ENCODE measurements at places on chromosomes 1 and 21. TPM values are rescaled to one million over a fixed set of nuclear protein-coding genes. Genes with fewer than 3 reads are reported as not detected.

Gene CD1C
- total RNA-seq, result not detected

DNA sequence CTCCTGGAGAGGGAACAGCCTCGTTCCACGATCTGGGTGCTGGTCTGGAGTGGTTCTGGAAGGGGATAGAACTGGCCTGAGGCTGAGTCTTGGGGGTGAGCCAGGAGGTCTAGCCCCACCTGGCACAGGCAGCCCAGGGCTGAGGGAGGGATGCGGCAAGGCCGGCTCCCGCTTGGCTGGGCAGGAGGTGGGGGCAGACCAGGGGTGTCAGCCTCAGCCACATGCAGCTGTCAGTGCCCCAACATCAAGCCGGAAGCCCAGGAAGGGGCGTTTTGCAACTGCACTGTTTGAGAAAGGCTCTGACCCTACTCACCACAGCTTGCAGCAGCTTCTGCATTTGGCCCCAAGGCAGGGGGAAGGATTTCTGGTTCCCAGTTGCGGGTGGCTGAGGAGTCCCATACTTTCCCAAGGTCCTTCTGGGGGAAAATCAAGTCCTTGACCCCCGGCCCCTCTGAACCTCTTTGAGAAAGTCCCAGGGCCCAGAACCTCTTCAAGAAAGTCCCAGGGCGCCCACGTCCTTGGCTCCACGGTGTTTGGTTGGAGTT lies 2.0 kb downstream of the EFHD2 start:
- peak overlapping the region; percentile 90 for H3K4me3 ChIP-seq
- no peaks in the 10 kb centered on the region for H3K36me3 ChIP-seq
- H3K27ac ChIP-seq, result no peak overlapping the region
- peak; percentile 35 for DNase-seq
- H3K27me3 ChIP-seq, result no peaks in the 10 kb centered on the region
- H3K4me1 ChIP-seq, result peaks cover 31% of the 10 kb centered on the region

DNA sequence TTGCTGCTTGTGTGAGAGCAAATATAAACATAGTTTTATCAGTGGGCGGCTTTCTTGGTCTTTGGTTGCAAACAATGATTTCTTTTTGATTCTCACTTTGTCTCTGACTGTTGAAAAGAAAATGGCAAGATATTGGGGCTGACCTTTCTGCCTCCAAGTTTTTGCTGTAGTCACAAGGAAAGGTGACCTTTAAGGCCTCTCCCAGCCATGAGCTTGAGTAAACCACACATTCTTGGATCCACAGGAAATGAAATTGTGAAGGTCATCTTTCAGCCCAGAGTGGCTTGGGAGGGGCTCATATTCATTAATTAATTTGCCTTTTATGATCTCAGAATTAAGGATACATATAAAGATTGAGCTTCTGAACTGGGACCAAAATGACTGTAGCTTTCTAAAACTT lies 241.6 kb downstream of the BACH1 start:
- H3K27me3 ChIP-seq, result no peaks in the 10 kb centered on the region
- no peak overlapping the region for H3K4me3 ChIP-seq
- no peak overlapping the region for H3K27ac ChIP-seq
- no peak for DNase-seq
- H3K36me3 ChIP-seq, result no peaks in the 10 kb centered on the region
- peaks cover 22% of the 10 kb centered on the region for H3K4me1 ChIP-seq

Gene FBLIM1
- 69.9 TPM for total RNA-seq

Gene LCE1E
- total RNA-seq, result not detected

Gene C1orf185
- not detected for total RNA-seq

Gene TCP10L
- total RNA-seq, result 0.97 TPM

Gene GJA9
- not detected for total RNA-seq

GRCh38 chr1:232355162-232356006 lies 274.5 kb downstream of the SIPA1L2 start:
- H3K4me1 ChIP-seq, result no peaks in the 10 kb centered on the region
- H3K27ac ChIP-seq, result no peak overlapping the region
- DNase-seq, result no peak
- no peak overlapping the region for H3K4me3 ChIP-seq
- H3K27me3 ChIP-seq, result peaks cover 17% of the 10 kb centered on the region
- no peaks in the 10 kb centered on the region for H3K36me3 ChIP-seq

DNA sequence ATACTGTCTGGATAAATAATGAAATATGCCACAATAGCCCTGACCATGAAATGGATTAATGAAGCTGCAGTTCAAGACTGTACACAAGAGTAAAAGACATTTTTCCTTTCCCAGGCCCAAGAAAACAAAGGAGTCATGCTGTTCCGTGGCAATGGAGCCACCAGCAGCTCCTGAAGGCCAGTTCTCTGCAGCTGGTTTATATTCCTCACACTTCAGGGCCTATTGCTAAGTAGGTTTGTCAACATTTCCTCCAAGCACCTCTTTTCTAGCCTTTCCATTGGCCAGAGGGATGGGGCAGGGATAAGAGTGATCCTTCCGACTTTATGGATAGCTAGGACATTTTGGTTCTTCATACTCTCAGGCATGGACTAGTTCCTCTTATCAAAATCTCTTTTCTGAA lies 24.2 kb upstream of the RGL1 start:
- H3K4me3 ChIP-seq, result no peak overlapping the region
- H3K27ac ChIP-seq, result no peak overlapping the region
- DNase-seq, result no peak
- no peaks in the 10 kb centered on the region for H3K36me3 ChIP-seq
- no peaks in the 10 kb centered on the region for H3K27me3 ChIP-seq

GRCh38 chr1:77832901-77833300 lies 53.5 kb downstream of the MIGA1 start:
- DNase-seq, result peak; percentile 91
- no peaks in the 10 kb centered on the region for H3K27me3 ChIP-seq
- H3K4me1 ChIP-seq, result peaks cover 53% of the 10 kb centered on the region
- peak overlapping the region; percentile 98 for H3K27ac ChIP-seq

GRCh38 chr1:22208973-22209378 lies 66.1 kb upstream of the WNT4 start:
- H3K4me1 ChIP-seq, result no peaks in the 10 kb centered on the region
- no peaks in the 10 kb centered on the region for H3K36me3 ChIP-seq
- H3K27ac ChIP-seq, result no peak overlapping the region
- DNase-seq, result no peak
- H3K27me3 ChIP-seq, result peaks cover 73% of the 10 kb centered on the region

Gene TFF3
- not detected for total RNA-seq

Gene TAF1A
- 7.1 TPM for total RNA-seq

- no peak overlapping the region for H3K4me3 ChIP-seq
- H3K27ac ChIP-seq, result no peak overlapping the region
- peaks cover 10% of the 10 kb centered on the region for H3K4me1 ChIP-seq
- H3K27me3 ChIP-seq, result no peaks in the 10 kb centered on the region
- H3K36me3 ChIP-seq, result no peaks in the 10 kb centered on the region
- no peak for DNase-seq
Observed at GRCh38 chr1:222886194-222886854, 71.5 kb downstream of the DISP1 start.

DNA sequence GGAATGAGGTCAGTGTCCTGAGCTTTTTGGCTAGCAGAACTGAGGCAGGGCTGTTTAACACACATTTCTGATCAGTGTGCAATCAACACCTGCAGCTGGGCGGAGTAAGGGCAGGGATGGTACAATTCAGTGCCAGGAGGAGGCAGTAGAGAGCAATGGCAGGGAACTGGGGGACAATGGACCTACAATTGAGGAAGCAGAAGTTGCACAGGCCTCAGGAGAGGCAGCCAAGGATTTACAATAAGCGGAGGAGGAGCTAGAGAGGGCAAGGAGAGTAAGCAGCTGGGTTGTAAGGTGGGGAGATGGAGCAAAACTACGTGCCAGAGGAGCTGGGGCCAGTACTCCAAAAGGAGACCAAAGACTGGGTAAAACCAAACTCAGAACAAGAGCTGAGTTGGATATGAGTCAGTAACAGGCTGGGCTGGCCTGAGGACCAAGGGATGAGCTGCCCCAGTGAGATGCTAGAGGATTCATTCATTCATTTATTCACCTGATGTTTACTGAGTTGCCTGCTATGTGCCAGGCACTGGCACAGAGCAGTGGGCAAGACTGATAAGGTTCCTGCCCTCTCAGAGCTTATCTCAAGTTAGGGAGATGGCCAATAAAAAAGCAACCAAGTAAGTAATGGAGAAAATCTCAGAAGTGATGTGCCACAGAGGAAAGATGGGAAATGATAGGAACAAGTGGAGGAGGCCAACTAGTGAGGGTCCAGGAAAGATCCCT lies 10.4 kb upstream of the GALE start:
- H3K36me3 ChIP-seq, result peaks cover 9% of the 10 kb centered on the region
- no peaks in the 10 kb centered on the region for H3K27me3 ChIP-seq
- peak; percentile 50 for DNase-seq
- no peaks in the 10 kb centered on the region for H3K4me1 ChIP-seq
- H3K4me3 ChIP-seq, result no peak overlapping the region
- no peak overlapping the region for H3K27ac ChIP-seq

Gene ZNF684
- 9.1 TPM for total RNA-seq

Measured in GM23248 (cell line).